ENCODE measurements at places on chromosomes 11 and 22. TPM values are rescaled to one million over a fixed set of nuclear protein-coding genes. Genes with fewer than 3 reads are reported as not detected.

DNA sequence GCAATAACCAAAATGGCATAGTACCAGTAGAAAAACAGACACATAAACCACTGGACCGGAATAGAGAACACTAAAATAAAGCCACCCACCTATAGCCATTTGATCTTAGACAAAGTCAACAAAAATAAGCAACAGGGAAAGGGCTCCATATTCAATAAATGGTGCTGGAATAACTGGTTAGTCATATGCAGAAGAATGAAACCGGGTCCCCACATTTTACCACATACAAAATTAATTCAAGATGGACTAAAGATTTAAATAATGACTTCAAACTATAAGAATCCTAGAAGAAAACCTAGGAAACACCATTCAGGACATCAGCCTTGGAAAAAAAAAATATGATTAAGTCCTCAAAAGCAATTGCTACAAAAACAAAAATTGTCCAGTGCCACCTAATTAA, 30.1 kb upstream of the NOX4 start:
- no peak for DNase-seq
- H3K27ac ChIP-seq: no peak overlapping the region
- H3K4me3 ChIP-seq: no peak overlapping the region
- H3K36me3 ChIP-seq: no peaks in the 10 kb centered on the region

The FZD4 gene
- total RNA-seq: 0.16 TPM

DNA sequence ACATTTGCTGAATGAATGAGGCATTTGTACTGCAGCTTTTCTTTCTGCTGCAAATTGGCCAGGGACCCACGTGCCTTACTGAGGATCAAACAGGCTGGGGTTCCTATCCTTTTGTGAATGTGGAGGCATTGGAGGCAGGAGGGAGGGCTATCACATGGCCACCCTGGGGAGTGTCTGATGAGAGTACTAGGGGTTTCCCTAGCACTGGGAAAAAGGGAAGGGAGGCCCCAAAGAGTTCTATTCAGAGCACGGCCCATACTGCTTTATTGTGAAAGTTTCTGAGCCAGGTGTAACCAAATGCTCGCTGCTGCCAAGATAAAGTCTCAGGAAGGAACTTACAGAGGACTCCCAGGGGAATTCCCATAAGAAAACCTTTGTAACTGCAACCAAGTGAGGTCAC, 78.4 kb upstream of the ANO1 start:
- no peak overlapping the region for H3K4me3 ChIP-seq
- no peaks in the 10 kb centered on the region for H3K36me3 ChIP-seq
- H3K27ac ChIP-seq: no peak overlapping the region
- DNase-seq: no peak

The C11orf21 gene
- total RNA-seq: 3.4 TPM

DNA sequence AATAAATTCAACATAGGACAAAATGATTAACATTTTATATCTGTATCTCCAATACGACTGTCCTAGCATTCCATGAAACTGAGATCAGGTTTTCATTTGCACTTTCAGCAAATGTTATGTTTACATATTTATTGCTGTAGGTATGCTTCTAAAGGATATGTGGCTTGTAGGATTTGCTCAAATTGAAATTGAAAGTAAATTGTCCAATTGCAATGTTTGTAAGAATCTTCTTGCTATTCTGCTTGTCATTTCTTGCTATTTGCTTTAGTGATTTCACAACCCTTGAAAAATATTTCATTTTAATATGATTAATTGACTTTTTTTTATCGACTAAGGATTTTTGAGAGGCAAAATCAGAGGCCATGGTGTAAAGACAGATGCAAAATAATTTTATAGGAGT, 904.2 kb upstream of the RAG2 start:
- H3K4me1 ChIP-seq: no peaks in the 10 kb centered on the region
- no peaks in the 10 kb centered on the region for H3K36me3 ChIP-seq
- no peak for DNase-seq
- H3K27me3 ChIP-seq: no peaks in the 10 kb centered on the region
- no peak overlapping the region for H3K4me3 ChIP-seq

DNA sequence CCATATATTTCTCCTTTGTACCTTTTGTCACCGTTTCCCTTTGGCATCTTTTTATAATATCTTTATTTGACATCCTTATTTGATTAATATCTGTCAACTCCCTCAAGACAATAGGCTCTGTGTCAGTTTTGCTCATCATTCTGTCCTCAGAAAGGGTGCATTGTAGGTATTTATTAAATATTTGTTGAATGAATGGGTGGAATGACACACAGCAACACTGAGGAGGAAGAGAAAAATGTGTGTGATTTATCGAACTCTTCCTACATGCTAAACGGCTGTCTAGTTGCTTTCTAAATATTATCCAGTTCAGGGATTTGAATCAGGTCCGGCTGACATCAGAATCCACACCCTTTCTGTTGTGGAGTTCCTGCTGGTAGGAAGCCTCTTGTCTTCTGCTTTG, 98.2 kb downstream of the NAV2 start:
- no peak overlapping the region for H3K27ac ChIP-seq
- H3K4me1 ChIP-seq: no peaks in the 10 kb centered on the region
- no peak for DNase-seq

DNA sequence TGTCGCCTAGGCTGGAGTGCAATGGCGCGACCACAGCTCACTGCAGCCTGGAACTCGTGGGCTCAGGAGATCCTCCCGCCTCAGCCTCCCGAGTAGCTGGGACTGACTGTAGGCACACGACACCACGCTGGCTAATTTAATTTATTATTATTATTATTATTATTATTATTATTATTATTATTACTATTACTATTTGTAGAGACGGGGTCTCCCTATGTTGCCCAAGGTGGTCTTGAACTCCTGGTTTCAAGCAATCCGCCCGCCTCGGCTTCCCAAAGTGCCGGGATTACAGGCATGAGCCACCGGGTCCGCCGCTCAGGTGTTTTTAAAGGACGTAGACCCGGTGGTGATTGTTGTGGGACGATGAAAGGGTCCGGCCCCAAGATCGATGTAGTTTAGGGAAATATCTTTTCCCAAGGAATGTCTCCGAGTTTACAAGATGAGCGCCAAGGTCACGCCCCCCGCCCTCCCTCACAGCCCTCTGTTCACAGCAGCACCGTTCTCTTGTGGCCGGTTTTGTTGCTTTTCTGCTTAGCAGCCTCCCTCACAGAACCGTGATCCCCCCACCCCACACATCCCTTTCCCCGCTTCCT, 728 bp upstream of the POGLUT3 start:
- H3K4me3 ChIP-seq: peak overlapping the region; percentile 87
- peaks cover 23% of the 10 kb centered on the region for H3K4me1 ChIP-seq
- peaks cover 10% of the 10 kb centered on the region for H3K27me3 ChIP-seq
- DNase-seq: no peak
- peak overlapping the region; percentile 88 for H3K27ac ChIP-seq
- peaks cover 9% of the 10 kb centered on the region for H3K36me3 ChIP-seq

DNA sequence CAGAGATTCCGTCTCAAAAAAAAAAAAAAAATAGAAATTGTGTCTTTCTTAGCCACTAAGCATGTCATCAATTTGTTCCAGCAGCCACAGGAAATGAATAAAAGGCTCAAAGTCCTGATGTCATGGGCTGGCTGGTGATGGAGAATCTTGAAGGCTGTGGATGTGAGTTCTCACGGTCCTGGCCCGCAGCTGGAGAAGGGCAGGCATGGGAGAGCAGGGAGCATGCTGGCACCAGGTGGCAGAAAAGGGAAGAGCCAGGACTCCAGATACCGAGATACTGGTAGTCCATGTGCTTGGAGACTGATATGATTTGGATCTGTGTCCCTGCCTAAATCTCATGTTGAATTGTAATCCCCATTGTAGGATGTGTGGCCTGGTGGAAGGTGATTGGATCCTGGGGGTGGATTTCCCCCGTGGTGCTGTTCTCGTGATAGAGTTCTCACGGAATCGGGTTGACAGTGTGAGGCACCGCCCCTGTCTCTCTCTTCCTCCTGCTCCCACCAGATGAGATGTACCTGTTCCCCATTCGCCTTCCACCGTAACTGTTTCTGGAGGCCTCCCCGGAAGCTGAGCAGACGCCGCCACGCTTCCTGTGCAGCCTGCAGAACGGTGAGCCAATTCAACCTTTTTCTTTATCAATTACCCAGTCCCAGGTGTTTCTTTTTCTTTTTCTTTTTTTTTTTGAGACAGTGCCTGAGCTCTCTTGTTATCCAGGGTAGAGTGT, 18.1 kb downstream of the MRGPRD start:
- H3K36me3 ChIP-seq: peaks cover 12% of the 10 kb centered on the region
- H3K4me1 ChIP-seq: peaks cover 24% of the 10 kb centered on the region
- H3K27ac ChIP-seq: peak overlapping the region; percentile 82
- DNase-seq: peak; percentile 18
- H3K4me3 ChIP-seq: peak overlapping the region; percentile 52
- H3K27me3 ChIP-seq: no peaks in the 10 kb centered on the region

The GAB2 gene
- total RNA-seq: 32.8 TPM

GRCh38 chr11:11036185-11036847, 178.5 kb upstream of the ZBED5 start:
- H3K27me3 ChIP-seq: peaks cover 7% of the 10 kb centered on the region
- H3K36me3 ChIP-seq: no peaks in the 10 kb centered on the region
- no peak for DNase-seq
- H3K4me1 ChIP-seq: peaks cover 2% of the 10 kb centered on the region
- H3K27ac ChIP-seq: no peak overlapping the region

The SELENOM gene
- 9.4 TPM for total RNA-seq

DNA sequence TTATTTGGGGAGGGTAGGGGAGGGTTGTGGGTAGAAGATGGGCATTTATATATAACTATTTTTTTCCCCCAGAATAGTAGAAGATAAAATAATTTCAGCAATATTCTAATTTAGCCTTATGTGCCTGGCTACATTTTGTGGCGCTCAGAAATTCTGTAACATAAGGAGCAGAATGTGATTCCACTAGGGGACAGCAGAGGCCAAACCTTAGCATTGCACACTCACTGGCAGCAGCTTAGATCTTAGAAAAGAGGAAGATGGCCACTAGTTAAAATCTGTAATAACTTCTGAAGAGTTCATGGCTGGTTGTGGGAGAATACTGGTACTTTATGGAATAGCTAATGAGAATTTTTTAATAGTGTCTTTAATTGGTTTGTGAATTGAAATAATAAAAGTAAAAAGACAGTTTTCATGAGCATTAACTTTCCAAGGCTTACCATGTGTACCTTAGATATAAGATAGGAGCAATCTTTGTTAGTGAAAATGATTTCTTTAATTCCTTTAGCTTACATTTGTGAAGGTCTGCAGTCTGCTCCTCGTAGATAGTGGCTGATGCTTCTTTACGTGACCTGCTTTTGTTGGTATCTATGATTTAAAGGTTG, 33.1 kb downstream of the DDX10 start:
- H3K27me3 ChIP-seq: no peaks in the 10 kb centered on the region
- peaks cover 8% of the 10 kb centered on the region for H3K4me1 ChIP-seq
- H3K4me3 ChIP-seq: no peak overlapping the region
- H3K36me3 ChIP-seq: peaks cover 61% of the 10 kb centered on the region

GRCh38 chr22:41862530-41863266, 29.8 kb downstream of the SREBF2 start:
- no peaks in the 10 kb centered on the region for H3K27me3 ChIP-seq
- peaks cover 52% of the 10 kb centered on the region for H3K36me3 ChIP-seq
- H3K27ac ChIP-seq: peak overlapping the region; percentile 99
- no peak for DNase-seq

The MMP13 gene
- total RNA-seq: not detected

DNA sequence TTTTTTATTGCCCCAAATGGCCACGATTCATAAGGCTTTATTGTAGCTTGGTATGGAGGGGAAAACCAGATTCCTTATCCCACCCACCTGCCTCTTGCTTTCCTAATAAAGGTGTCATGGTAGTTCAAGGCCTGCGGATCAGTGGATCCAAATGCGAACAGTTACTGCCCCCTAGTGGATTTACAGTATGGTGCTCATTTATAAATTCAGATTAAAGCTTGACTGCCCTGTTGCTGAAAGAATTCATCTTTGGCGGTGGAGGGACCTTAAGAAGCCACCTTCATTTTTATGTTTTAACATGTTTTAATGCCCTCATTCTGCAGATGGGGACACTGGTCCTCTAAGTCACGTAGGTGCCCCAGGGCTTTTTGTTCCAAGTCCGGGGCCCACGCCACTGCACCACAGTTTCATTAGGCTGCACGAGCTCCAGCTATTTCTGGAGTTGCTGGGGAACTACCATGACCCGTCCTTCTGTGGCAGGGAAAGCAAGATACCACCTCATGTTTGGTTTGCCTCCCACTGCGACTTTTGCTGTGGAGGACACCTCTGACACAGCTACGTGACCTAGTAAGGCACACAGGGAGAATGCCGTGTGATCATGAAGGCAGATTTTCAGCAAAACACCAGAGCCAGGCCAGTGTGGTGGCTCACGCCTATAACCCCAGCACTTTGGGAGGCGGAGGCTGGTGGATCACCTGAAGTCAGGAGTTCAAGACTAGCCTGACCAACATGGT, 15.6 kb upstream of the INCENP start:
- H3K4me3 ChIP-seq: no peak overlapping the region
- H3K36me3 ChIP-seq: no peaks in the 10 kb centered on the region
- no peak for DNase-seq

The NRXN2 gene
- not detected for total RNA-seq

The OR2D2 gene
- total RNA-seq: 0.94 TPM

DNA sequence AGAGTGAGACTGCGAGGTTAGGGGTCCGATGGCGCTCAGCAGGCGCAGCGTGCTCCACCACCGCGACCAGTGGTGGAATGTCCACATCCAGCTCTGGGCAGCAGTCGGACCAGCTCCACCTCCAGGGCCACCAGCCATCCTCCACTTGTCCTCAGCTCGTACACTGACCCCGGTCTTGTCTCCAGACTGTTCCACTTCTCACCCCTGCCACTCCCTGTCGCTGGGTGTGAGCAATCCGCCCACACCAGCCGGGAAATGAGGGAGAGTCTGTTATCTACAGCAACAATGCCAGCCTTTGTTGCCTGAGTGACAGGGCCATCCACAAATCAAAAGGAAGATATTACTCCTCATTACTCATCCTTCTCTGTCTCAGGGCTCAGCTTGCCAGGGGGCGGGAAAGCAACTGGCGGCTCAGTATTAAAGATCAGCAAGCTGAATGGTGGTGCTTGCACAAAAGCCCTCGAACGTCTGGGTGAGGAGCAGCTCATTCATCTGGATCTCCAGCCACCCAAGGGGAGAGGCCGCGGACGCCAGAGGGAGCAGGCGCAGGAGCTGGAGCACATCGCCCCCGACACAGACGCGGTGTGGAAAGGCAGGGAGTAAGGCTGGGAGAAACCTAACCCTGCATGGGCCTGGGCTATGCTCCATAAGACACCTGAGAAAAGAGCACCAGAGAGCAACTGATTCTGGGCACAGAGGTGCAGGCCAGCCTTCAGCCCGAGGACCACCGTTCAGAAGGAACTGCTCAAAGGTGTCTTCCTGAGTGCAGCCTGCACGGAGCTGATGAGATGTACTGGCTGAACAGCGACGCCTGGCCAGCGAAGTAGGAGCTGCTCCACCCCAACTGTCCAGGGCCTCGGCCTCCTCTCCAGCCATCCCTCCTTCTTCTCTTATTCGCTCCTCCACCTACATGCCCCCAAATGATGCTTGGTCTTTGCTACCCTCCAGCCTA, 21.9 kb downstream of the IGSF9B start:
- H3K4me1 ChIP-seq: peaks cover 21% of the 10 kb centered on the region
- H3K27ac ChIP-seq: peak overlapping the region; percentile 76
- H3K4me3 ChIP-seq: no peak overlapping the region
- no peaks in the 10 kb centered on the region for H3K27me3 ChIP-seq
- H3K36me3 ChIP-seq: peaks cover 81% of the 10 kb centered on the region

Measured in activated T-helper 2 cell treated with anti-CD3 and anti-CD28 coated beads, Interferon-gamma antibody, Interleukin-2, Interleukin-4, amounts not matched to agents 10 μg/mL and 5 μg/mL and 100 μg/mL, durations not matched to agents 14 hours and 24 hours and 36 hours (primary cell).